ENCODE measurements at places on chromosomes 16 and 17.

GRCh38 chr17:57114085-57114673 is 29.1 kb downstream of the AKAP1 start:
- peak; percentile 59 for DNase-seq

- DNase-seq = no peak
These were observed 8.9 kb downstream of the DUS2 start for GRCh38 chr16:68031951-68032350.

- DNase-seq = peak; percentile 94
These were observed 19.3 kb upstream of the NXPH3 start for GRCh38 chr17:49556223-49556943.

DNA sequence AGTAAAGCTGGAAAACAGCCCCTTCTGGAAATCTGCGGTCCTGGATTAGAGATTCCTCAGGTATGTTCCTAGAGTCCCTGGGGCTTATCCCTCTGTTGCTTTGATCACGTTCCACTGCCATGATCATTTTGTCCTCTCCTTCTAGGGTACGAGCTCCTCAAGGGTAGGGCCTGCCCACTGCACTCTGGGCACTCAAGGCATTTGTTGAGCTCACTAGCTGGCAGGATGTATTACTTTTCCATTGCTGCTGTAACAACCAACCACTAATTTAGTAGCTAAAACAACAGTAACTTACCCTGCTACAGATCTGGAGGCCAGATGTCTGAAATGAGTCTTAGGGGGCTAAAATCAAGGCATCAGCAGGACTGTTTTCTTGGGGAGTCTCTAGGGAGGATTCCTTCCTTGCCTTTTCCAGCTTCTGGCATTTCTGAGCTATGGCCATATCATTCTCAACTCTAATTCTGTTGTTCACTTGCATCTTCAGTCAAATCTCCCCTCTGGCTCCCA is 65.7 kb downstream of the ARSG start:
- DNase-seq = no peak

DNA sequence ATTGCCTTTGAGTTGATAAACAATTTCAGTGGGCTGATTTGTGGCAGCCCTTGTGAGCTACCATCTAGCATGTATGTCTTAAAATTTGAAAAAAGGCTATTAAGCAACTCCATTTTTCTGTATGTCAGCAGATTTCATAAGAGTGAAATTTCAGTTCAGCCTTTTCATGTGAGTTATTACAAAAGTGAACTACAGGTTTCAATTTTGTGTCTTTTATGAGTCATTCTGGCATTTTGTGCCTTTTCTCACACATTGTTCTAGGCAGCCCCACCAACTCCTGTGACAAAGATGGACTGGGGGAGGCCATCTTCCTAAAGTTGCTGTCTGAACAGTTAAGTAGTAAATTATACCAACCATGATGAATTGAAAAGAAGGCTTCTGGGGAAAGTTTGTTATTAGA is 52.1 kb downstream of the USP10 start:
- DNase-seq = no peak

- no peak for DNase-seq
These were observed 331.8 kb upstream of the CDH11 start for GRCh38 chr16:65453646-65454045.

DNA sequence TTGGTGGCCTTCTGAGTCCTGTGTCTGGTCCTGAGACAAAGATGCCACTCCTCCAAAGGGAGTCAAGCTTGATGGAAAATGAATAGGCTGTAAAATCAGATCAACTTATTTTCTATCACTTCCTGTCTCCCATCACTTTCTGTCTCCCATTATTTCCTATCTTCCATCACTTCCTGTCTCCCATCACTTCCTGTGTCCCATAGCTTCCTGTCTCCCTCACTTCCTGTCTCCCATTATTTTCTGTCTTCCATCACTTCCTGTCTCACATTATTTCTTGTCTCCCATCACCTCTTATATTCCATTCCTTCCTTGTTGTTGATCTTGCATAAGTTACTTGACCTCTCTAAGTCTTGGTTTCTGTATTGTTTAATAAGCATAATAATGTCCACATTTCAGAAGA is 418.5 kb upstream of the EEF2KMT start:
- no peak for DNase-seq

DNA sequence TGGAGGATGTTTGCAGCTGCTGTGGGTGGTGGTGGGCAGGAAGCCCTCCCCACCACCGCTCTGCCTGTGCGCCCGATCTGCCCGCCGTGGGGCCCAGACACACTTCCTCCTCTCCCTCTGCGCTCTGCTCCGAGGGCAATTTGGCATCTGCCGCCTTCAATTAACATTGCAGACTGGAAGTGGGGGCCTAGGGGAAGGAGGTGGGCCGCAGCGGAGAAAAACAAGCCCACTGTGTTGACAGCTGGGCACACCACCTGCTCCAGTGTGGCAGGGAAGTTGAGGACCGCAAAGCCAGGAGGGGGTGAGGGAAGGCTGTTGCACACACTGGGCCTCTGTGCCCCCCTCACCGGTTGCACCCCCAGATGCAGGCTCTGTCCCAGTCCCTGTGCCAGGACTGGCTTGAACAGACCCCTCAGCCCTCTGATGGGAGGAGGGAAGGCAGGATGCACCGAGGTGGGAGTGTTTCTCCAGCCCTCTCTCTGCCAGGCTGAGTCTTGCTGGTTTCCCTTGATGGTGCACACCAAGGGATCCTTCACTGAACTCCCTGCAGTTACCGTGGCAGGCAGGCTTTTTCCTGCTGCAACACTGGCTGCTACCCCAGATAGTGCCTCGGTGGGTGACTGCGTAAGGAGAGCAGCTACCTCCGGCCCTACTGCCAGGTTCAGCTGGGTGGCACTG is 72.8 kb upstream of the MED9 start:
- DNase-seq = peak; percentile 90

- peak; percentile 22 for DNase-seq
These were observed 102.6 kb downstream of the SDR42E1 start for GRCh38 chr16:81908466-81909262.

DNA sequence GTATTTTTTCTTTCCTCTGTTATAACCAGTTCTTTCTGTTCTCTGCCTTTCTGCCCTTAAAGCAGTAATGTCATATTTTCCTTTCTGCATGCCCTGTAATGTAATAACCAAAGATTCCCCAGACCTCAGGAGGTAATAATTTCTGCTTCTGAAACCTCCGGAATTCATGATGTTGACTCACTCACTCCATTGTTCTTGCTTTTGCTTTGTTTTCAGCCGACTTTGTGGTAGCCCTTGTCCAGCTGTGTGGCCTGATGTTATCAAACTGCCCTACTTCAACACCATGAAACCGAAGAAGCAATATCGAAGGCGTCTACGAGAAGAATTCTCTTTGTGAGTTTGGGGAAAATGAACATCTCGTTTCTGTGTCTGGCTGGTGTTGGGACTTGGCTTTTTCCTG is 55.9 kb downstream of the CDK12 start:
- DNase-seq = no peak

GRCh38 chr17:82917699-82918345 is 78.0 kb upstream of the ZNF750 start:
- no peak for DNase-seq
